Stimulated activated CD8-positive, alpha-beta memory T cell treated with anti-CD3 and anti-CD28 coated beads, Interleukin-4, amount 100 ng/mL, for 1 hour (primary cell): ENCODE measurements at places on chromosomes 16 and 17.

GRCh38 chr16:15743657-15744056 lies 93.6 kb downstream of the NDE1 start:
- no peak for DNase-seq

DNA sequence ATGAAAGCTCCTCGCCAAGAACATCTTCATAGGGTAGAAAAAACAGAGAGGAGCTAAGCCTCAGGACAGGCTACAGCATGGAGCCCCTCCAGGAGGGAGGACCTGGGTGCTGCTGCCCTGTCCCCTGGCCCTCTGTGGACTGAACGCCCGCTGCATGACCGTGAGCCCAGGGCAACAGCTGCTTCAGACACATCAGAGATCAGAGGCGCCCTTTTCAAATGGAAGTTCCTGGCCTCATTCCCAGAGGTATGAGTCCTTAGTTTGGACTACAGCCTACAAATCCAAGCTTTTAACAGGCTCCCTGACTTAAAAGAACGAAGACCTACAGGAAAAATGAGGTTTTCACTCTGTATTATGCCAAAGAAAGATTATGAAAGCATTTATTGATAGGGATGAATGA lies 48.5 kb downstream of the ZNF18 start:
- no peak for DNase-seq

GRCh38 chr17:76198702-76199101 lies 41.6 kb downstream of the RNF157 start:
- DNase-seq = no peak

DNA sequence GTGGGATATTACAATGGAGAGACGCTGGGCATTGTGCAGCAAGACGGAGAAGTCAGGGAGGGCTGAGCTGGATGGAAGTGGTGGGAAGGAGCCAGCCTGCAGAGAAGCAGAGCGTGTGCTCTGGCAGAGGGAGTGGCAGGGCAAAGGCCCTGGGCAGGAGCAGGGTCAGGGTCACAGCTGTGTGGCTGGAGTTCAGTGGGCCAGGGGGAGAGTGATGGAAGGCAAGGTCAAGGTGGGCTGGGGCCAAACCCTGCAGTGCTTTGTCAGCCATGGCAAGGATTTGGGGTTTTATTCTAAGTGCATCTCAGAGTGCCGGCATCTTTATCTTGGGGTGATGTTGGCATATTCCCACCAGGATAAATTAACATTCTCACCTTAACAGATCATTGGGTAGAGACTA lies 31.9 kb upstream of the C16orf78 start:
- no peak for DNase-seq

DNA sequence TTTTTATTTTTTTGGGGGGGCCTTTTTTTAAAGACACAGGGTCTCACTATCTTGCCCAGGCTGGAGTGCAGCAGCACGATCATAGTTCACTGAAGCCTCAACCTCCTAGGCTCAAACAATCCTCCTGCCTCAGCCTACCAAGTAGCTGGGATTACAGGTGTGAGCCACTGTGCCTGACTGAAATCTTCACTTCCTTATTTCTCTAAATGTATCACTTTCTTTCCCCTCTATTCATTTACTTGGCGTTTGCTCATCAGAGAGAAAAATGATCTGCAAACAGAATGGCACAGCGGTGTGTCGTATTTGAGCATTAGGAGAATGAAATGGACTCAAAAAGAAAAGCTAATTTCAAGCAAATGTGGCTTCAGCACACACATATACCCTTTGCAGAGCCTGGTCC lies 44.3 kb upstream of the CDH5 start:
- no peak for DNase-seq

DNA sequence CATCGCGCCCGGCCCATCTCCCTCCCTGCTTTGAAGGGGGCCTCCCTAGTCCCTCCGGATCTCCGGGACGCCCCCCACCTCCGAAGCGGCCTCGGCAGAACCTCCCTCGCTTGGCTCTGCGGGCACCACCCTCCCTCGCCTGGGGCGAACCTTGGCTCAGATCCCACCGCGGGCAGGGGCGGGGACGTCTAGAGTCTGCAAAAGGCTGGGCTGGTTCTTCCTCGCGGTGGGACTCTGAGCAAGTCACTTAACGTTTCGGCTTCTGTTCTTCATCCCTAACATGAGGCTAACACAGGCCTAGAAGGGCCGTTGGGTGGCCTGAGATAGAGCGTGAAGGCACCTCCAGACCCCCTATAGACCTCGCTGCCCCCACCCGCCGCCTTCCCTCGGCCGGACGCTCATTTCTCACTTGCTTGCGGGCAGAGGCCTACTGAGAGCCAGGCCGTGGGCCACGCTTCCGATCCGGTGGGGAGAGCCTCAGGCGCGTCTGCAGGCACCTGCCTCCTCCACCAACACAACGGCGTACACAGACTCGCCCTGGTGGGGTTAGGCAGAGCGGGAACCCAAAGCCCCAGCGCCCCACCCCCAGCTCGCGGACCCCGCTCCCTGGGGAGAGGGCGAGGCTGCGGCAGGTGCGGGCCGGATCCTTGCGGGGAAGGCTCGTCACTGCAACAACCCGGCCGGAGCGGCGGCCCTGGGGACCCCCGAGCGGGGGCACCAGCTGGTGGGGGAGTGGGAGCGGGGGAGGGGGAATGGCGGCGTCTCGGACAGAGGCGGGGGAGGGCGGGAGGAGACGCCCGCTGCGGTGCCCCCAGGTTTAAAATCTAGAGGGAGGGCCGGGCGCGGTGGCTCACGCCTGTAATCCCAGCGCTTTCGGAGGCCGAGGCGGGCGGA lies 5.4 kb downstream of the MYO1C start:
- DNase-seq = peak; percentile 59

- no peak for DNase-seq
Measured at GRCh38 chr17:13550291-13550690, 51.4 kb downstream of the HS3ST3A1 start.

- DNase-seq = no peak
Measured at GRCh38 chr16:81469710-81470535, 25.3 kb downstream of the CMIP start.

GRCh38 chr17:41567317-41567716 lies 4.5 kb downstream of the KRT9 start:
- DNase-seq = no peak

DNA sequence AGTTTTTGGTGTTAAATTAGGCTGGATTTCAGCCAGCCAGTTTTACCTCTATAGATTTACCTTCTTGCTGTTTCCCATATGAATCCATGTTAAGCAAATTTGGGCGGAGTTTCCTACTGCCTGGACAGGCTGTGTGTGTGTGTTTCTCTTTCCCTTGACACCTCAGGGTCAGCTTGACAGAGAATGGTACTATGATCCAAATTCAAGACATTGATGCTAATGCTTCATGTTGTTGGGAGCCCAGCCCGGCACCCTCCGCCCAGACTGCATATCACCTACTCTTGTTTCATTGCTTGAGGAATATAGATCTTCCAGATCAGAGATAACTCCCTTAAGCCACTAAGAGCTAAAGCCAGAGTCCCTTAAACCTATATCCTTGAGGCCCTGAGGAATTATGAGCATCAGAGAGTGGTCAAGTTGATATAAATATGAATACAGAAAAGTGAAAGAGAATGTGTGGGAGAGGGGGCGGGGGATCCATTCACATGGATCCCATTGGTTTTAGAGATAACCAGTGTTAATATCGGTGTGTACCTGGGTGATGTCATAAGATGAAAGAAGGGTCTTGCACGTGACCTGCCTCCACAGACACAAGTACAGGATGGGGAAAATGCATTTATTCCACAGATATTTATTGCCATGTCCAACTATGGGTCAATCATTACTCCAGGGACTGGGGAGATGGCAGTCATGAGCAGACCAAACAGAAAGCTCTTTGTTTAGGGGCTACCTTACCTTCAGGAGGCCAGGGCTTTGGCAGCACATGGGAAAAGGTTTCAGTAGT lies 69.7 kb downstream of the WIPI1 start:
- DNase-seq = no peak

DNA sequence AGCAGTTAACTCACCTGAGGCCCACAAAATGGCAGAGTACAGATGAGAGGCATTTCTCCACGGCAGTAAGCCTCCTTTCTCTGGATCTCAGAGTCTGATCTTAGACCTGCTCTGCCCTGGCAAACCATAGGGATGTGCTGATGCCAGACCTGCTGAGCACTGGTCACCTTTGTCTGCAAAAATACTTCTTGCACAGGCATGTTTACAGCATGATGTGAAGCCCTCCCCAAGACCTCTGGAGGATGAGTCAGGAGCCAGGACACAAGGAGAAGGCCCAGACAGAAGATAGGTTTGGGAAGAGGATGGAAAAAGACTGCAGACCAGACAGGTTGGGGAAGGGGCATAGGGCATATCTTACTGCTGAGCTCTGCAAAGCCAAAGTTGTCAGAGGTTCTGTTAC lies 426.6 kb downstream of the PMP22 start:
- DNase-seq = no peak

GRCh38 chr17:34728771-34729310 lies 149.5 kb downstream of the TMEM132E start:
- no peak for DNase-seq

DNA sequence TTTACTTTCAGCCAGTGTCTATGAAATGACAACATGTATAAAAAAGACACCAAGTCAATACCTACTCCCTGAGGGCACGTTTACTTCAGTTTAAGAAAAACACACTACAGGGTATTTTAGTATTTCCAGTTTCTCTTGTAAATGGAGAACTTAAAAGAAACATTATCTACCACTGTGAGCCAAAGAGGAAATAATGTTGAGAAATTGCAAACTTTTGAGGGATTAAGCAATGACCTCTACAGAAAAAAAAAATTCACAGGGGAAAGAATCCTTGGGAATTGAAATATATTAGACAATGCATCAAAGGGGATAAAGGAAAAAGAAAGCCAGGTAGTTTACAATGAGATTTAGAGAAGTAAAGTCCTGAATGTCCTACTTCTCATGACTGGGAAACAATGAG lies 126.0 kb downstream of the KCNJ2 start:
- no peak for DNase-seq

GRCh38 chr16:11880007-11880406 lies 28.7 kb upstream of the RSL1D1 start:
- no peak for DNase-seq

- DNase-seq = no peak
Measured at GRCh38 chr17:82386881-82387704, 15.5 kb downstream of the UTS2R start.

GRCh38 chr16:48001324-48001895 lies 154.4 kb downstream of the ABCC12 start:
- no peak for DNase-seq

DNA sequence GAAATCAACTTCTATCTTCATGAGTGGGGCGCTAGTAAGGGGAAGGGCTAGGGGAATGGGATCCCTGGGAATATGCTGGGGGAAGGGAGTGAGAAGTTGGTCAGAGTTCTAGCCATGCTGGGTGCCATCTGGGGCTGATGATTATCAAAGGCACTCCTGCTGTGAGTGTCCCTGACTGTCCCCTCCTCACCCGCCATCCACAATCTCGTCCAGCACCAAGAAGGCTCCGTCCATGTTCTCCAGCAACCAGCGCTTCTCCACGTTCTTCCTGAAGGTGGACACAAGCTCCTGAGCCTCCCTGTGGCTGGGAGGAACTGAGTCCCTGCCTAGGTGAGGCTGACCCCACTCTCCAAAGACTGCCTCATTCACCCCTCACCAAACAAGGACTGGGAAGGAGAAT lies 5.6 kb downstream of the COPZ2 start:
- no peak for DNase-seq
